ENCODE measurements at places on chromosomes 7 and 10.

- DNase-seq, result no peak
Measured at GRCh38 chr7:141073641-141074161, at the start of gene TMEM178B. Gene TMEM178B, plus strand, starts transcription at chr7:141074064.

- DNase-seq, result no peak
Measured at GRCh38 chr7:20301311-20301939, 29.3 kb upstream of the ITGB8 start.

DNA sequence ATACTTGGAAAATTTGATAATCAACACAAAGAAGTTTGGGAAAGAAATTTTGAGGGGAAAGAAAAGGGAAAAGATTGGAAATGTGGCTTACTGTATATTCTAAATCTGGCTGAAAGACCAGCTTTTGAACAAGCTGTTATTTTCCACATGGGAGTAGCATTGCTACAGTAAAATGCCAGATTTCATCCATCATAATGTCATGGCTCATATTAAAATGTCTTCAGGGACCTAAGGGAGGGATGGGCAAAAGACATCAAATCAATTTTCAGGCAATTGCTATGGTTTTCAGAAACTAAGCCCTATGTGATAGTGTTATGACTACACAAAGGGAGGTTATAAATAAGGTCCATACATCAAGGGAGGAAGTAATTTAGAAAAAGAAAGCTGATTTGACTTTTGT, 1116.9 kb upstream of the CELF2 start:
- no peak for DNase-seq

- DNase-seq, result no peak
Measured at GRCh38 chr7:42145539-42145938, 91.5 kb downstream of the GLI3 start.

- no peak for DNase-seq
Measured at GRCh38 chr7:266851-267840, 22.8 kb upstream of the FOXL3 start.

- no peak for DNase-seq
Measured at GRCh38 chr10:30984563-30985328, 46.9 kb downstream of the ZNF438 start.

GRCh38 chr10:293636-294035, 158.4 kb downstream of the ZMYND11 start:
- no peak for DNase-seq

DNA sequence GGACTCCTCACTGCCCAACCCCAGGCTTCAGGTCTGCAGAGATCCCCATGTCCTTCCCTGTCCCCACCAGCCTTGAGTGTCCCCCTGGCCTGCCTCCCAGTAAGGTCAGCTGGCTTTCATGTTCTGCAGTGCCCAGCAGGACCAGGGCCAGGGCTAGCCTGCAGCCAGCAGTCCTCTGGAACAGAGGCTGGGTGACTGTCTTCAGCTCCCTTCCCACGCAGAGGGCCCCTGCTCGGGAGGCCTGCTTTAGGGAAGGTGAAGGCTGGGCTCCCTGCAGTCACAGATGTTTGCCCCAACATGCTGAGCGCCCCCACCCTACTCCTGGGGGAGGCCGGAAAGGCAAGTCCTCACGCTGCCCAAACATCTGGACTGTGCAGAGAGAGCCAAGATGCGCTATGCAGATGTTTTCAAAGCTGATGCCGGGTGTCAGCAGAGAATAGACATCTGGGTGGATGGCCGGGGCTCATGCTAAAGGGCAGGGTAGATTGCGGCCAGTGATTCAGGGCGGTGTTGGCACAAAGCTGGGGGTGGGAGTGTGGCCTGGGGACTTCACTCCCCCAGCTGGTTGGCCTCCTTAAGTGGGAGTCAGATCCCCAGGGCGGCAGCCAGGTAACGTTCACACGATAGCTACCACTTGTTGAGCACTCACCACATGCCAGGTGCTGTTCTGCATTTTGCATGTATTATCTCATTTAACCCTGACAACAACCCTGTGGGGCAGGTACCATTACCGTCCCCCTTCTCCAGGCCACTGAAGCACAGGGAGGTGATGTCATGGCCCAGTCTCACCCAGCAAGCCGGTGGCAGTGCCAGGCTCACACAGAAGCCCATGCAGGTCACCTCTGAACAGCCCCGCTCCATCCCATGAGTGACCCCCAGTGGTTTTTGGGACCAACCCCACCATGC, 71.2 kb upstream of the COL13A1 start:
- no peak for DNase-seq

- DNase-seq, result no peak
Measured at GRCh38 chr7:27389496-27389895, 146.9 kb downstream of the EVX1 start.

DNA sequence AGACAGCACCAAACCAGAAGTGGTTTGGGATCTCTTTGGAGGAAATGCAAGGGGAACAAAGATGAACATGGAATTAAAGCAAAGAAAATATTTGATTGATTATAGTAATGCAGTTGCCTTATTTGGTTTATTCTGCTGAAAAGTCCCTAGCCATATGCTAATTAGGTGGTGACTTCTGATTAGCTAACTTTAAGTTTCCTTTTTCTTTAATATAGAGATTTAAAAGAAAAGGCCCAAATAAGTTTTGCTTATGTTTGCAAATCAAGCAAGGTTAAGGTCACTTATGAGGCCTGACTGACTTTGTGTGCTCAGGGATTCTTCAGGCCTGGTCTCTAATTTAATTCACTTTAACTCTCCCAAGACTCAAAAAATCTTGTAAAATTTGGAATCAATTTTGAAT, 6.2 kb upstream of the ANKRD22 start:
- DNase-seq, result no peak

- DNase-seq, result no peak
Measured at GRCh38 chr7:92840316-92840715, 3.9 kb upstream of the CDK6 start.

DNA sequence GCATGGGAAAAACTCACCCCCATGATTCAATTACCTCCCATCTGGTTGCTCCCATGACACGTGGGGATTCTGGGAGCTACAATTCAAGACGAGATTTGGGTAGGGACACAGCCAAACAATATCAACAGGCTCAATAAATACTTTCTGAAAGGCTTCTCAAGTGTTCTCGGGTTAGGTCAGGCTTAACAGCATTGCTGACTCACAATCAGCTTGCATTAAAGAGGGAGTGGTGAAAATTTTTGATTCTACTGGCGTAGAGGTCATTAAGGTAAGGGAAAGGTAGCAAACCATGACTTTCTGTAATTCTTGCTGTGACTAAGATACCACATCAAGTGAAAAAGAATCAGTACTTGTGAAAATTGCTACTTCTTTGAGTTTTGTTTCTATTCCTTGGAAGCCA, 126.4 kb downstream of the JCAD start:
- DNase-seq, result no peak

GRCh38 chr7:82224529-82224928, 219.0 kb downstream of the CACNA2D1 start:
- DNase-seq, result no peak

DNA sequence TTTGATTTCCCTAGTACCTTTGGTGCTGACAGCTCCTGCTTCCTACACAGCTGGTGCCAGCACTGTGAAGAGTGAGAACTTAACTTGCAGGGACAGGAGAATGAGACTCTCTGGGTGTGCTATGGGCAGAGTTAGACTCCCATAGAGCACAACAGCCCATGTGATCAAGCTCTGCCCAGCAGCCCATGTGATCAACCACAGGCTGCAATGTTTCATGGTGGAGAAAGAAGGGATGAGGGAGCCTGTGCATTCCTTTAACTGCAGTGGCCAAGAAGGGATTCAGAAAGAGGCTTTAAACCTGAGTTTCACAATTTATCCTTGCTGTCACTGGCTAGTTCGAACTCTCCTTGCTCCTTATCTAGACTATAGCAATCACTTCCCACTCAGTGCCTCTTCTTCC, 10.0 kb upstream of the MEST start:
- DNase-seq, result no peak

- no peak for DNase-seq
Measured at GRCh38 chr10:15558136-15558535, 161.6 kb downstream of the ITGA8 start.

DNA sequence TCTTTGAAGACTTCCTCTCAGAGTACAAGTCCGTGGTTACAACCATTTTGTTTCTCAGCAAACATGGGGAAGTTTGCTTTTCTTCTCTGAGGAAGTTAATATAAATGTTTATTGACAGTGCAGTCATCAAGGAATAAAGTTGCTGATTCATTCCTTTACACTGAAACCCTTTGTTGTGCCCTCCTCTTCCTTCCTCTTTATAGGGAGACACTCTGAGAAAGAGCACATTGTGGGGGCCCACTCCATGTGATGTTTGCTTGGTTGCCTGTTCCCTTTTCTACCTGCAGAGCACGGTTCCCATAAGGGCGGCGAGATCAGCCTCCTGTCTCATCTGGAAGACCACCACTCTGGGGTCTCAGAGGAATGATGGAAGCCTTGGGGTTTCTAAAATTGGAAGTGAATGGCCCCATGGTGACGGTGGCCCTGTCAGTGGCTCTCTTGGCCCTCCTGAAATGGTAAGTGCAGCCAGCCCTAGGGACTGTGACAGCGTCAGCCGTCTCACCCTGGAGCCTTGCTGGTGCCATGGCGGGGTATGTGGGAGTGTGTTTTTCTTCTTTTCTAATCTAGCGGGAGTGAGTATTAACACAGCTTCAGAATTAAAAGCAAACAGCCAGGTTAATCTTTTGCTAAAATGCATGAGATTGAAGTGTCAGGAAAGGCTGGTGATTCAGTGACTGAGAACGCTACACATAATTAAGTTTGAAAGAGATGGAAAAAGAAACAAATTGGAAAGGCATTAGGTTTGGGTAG, at the start of gene TBXAS1:
TSS of gene TBXAS1 (plus strand) at position 240 of the 750 bp plus-strand sequence. CDS start at position 367, 127 bp downstream.
- peak; percentile 57 for DNase-seq

GRCh38 chr7:37927773-37928444, 7.5 kb downstream of the EPDR1 start:
- DNase-seq, result no peak

DNA sequence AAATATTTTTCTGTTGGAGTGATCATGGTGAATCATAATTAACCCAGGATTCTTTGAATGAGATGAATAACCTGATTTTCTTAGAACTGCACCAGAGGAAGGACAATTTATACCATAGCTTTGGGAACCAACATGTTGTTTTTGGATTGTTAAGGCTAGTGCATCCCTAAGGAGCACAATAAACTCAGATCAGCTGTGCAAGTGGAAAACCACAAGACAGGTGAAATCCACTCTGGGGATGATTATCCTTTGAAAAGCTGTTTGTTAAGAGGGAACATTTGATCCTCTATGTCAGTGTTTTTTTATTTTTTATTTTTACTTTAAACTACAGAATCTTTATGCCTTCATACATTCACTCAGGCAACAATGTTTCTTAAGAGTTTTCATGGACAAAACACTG, 232.1 kb upstream of the PCLO start:
- no peak for DNase-seq

GRCh38 chr10:43598446-43598845, 7.8 kb upstream of the ZNF485 start:
- DNase-seq, result no peak

GRCh38 chr10:43375401-43376020, 4.1 kb downstream of the FXYD4 start:
- DNase-seq, result no peak

DNA sequence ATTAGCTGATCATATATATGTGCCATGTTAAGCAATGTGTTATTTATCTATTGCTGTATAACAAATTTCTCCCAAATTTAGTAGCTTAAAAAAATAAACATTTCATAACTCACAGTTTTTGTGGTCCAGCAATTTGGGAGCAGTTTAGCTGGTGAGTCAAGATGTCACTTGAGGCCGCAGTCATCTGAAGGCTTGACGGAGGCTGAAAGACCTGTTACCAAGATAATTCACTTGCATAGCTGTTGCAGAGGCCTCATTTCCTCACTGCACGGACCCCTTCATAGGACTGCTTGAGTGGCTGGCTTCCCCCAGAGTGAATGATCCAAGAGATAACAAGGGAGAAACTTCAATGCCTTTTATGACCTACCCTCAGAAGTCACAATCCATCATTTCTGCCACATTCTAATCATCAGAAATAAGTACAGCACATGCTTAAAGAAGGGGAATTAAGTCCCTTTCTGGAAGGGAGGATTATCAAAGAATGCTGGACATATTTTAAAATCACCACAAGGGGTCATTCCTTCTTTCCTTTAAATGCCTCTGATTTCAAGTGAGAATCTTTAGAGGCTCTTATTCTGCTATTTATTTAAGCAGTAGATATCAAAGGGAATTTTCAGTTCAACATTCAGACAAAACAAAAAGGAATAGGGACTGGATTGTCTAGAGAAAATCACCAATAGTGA, 10.5 kb upstream of the SRPK2 start:
- no peak for DNase-seq

- no peak for DNase-seq
Measured at GRCh38 chr10:62990126-62990525, 143.0 kb upstream of the NRBF2 start.

DNA sequence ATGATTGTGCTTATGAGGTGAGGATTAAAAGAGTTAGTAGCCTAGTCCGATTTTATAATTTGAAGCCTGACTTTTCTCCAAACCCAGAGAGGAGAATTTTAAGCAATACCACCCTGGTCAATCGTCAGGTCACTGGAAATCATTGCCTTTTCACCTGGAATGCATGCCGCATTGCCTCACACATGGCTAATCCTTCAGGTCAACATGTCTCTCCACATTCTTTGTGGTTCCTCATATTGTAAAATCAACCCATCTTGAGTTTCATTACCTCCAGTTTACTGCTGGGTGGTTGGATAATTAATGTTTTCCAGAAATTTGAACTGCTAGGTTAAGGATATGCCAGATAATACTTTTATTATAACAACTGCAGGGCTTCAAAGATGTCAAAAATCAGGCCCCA, 55.6 kb upstream of the SEMA3E start:
- no peak for DNase-seq

- peak; percentile 61 for DNase-seq
Measured at GRCh38 chr10:89837165-89838043, 136.0 kb downstream of the KIF20B start.

DNA sequence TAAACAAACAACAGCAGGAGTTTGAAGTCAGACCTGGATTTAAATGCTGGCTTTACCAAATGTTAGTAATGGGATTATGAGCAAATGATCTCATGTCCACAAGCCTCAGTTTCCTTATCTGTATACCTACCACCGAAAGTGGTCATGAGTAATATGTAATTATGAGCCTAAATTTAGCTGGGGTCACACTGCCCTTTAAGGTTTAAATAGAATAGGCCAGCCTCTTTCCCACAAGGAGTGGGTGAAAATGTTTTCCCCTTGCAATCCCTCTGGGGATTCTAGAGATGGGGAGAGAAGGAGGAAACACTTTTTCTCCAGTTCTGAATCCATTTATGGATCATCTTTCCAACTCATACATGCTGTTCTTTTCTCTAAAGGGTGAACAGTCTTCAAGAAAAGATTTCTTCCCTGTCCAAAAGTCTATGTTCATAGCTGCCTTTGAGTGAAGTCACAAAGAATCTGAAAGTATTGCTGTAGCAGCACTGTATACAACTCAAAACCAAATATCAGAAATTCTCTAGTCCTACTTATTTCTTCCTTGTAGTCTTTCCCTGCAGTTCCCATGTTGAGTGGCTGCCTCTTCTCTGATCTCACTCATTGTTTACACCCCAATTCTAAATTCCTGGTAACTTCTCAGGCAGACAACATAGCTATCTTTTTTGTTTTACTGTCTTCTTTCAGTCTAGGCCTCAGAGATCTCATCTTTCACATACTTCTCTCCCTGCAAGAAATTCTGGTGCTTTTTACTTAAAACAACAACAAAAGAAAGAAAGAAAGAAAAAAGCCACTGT, 7.4 kb upstream of the TSPAN12 start:
- no peak for DNase-seq

- DNase-seq, result no peak
Measured at GRCh38 chr10:118992496-118992895, 37.0 kb upstream of the NANOS1 start.

All from GM06990 (cell line).